GM04503 (cell line): ENCODE measurements at places on chromosomes 4 and X.

DNA sequence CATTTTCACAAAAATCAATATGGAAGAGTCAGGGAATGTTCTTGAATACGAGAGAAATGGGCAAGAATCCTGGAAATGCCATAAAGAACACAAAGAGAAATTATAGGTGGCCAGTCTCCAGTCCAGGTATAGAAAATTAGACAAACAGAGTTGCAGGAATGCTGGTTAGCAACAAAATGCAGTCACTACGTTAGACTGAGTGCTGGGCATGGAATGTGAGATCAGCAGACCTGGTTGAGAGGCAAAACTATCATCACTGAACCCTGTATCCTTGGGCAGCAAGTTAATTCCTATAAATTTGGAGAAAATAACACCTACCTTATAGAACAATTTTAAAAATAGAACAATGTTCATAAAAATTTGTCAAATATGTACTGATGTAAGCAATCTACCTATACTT, 417.4 kb downstream of the INPP4B start:
- no peak for DNase-seq

DNA sequence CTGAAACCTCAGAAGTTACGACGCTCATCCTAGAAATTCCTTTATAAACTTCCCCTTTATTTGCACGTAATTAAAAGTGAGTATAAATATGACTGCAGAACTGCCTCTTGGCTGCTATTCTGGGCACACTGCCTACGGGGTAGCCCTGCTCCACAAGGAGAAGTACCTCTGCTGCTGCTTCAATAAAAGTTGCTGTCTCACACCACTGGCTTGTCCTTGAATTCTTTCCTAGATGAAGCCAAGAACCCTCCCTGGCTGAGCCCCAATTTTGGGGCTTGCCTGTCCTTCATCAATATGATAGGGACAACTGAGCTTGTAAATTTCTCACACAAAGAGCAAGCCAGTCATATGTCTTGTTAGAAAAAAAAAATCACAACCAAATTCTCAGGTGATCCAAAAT, 115.8 kb downstream of the VEGFC start:
- no peak for DNase-seq

- no peak for DNase-seq
Measured at GRCh38 chrX:68719181-68719903, 71.9 kb downstream of the STARD8 start.

- no peak for DNase-seq
Measured at GRCh38 chr4:40323866-40324265, 11.3 kb upstream of the CHRNA9 start.

GRCh38 chrX:32408389-32408788, 803.0 kb downstream of the DMD start:
- no peak for DNase-seq

- DNase-seq: no peak
Measured at GRCh38 chr4:89915937-89916336, 21.3 kb downstream of the MMRN1 start.

DNA sequence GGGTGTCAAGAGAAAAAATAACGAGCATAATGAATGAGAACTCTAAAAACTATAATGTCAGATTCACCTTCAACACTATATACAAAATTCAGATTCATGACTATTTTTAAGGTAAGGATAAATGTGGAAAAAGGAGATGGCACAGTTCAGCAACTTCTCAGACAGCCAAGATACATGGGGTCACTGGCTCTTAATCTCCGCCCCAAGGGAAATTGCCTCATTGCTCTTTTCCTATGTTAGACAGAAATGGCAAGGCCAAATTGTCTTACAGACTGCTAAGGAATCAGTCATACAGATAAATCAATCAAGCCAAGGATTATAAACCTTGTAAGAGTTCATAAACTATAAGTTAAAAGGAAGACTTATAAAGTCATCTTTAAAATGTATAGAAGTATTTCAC, 183.4 kb downstream of the OPHN1 start:
- no peak for DNase-seq

GRCh38 chrX:154020536-154021115, 924 bp upstream of the IRAK1 start:
- DNase-seq: no peak

- DNase-seq: no peak
Measured at GRCh38 chrX:21699136-21699535, 41.0 kb upstream of the KLHL34 start.
